ENCODE measurements at places on chromosomes 3 and 15.

DNA sequence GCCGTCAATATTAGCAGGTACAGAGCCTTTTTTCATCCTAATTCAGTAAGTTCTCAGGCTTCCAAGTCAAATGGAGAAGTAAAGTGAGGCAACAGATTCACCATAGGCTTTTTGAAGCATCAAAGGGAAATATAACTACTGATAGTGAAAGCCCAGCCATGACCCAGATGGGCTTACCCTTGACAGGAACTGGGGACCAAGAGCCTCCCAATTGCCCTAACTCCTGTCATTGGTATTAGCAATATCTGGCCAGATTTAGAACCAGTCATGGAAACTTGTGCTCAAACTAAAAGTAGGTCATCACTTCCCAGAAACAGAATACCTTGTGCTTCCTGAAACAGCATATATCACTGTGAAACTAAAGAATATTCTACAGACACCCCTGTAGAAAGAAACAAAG lies 33.0 kb downstream of the NME9 start:
- DNase-seq = peak; percentile 35

- no peak for DNase-seq
These were observed 105.6 kb downstream of the ANP32A start for GRCh38 chr15:68715111-68715510.

GRCh38 chr3:182682263-182683241 lies 110.8 kb upstream of the ATP11B start:
- peak; percentile 80 for DNase-seq

DNA sequence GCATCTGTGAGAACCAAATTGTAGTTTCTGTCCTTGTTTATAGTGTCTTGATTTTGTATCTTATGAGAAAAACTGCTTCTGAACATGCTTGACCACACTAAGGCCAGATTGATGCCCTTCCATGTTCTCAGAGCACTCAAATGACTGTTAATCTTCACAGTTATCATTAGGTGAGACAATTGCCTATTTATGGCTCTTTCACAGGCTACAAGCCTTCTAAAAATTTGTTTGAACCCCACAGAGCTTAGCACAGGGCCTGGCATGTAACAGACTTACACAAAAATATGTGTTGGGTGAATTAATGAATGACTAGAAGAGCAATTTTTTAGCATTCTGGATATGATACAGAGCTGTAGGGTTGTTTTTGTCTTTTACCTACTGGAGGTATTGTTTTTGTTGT lies 43.1 kb downstream of the BTLA start:
- no peak for DNase-seq

GRCh38 chr3:72938471-72939265 lies 50.8 kb downstream of the GXYLT2 start:
- DNase-seq = no peak

- no peak for DNase-seq
These were observed 88.3 kb upstream of the COL8A1 start for GRCh38 chr3:99549957-99550603.

DNA sequence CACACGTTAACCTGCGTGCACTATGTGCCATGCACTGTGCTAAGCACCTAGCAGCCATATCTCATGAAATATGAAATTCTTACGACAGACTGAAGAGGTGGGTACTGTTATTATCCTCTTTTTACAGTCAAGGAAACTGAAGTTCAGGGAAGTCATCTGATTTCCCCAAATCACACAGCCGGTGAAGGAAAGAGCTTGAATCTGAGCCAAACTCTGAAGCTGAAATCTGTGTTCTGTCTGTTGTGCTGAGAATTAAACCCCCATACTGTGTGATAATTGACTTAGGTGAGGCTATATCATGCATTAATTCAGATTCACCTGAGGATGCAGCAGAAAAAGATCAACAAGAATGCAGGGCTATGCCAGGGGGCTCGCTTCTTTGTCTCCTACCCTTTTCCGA lies 475 bp downstream of the FAM107A start:
- DNase-seq = no peak

- DNase-seq = no peak
These were observed 92.6 kb upstream of the ZBTB20 start for GRCh38 chr3:115239717-115240116.

GRCh38 chr3:133884887-133885711 lies 10.6 kb downstream of the RAB6B start:
- DNase-seq = no peak

DNA sequence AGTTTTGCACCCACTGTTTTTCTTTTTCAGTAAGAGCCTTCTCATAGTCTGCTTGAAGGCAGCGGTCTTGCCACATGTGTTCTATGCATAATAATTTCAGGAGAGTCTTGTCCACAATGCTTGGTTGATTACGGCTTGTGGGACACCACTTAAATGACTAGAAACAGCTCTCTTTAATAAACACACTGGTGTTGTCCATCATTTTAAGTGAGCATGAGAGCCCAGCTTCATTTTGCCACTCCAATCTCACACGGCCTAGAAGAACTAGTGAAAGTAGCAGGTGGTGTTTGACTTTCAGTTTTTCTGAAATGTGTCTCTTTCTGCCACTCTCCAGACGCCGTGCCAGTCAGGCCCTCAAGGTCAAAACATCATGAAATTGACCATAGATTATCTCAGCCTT lies 292.1 kb downstream of the LPP start:
- DNase-seq = no peak

DNA sequence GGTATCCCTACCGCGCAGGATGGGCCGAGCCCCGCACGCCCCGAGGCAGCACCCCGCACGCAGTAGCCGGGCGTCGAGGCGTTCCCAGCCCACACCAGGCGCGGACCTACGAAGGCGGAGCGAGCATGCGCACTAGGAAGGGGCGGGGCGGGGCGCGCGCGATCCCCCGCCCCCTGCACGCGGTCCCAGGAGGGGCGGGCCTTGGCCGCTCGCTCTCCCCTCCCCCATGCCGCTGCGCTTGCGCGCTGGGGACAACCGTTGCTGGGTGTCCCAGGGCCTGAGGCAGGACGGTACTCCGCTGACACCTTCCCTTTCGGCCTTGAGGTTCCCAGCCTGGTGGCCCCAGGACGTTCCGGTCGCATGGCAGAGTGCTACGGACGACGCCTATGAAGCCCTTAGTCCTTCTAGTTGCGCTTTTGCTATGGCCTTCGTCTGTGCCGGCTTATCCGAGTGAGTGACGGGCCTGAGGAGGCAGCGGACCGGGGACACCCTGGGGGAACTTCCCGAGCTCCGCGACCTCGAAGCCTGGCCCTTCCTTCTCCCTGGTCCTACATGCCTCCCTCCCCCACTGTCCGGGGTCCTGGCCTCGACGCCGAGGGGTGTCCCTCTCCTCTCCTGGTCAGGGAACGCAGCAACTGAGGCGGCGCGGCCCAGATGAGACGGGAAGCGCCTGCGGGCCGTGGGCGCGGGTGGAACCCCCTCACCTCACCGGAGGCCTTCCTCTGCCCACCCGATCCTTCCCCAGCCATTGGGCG lies at the start of gene SPESP1:
SPESP1 (plus strand) TSS at position 258 of the 755 bp plus-strand sequence; CDS start at position 387, 129 bp downstream.
- DNase-seq = peak; percentile 60

DNA sequence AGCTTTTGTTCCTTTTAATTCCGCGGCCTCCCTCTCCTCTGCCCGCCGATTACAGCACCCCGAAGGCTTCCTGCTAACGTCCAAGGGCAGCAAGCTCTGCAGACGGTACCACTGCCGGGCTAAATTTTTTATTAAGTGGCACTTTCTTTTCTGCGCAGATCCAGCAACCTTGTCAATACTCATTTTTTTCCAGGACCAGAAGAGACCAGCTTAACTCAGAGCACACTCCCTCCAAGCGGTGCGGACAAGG lies 542 bp upstream of the MEIS2 start:
- no peak for DNase-seq

DNA sequence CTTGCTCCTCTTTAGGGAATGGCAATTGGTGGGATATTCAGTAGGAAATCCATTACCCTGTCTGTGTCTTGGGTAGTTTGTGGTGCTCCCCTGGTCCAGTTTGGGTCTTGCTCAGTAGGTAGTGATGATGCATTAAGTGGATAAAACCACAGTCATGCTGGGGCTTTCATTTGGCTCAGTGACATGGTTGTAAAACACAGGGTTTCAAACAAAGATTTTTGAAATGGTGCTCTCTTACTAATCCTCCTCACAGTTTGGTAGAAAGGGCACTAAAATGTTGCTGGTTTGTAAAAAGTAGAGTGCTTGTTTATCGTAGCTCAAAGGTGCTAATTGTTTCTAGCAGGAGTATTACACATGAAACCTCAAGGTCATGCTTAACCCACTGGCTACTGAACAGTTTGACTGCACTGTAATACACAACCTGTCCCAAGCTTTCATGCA lies 22.9 kb downstream of the BBX start:
- no peak for DNase-seq

GRCh38 chr3:86737517-86737916 lies 253.4 kb downstream of the VGLL3 start:
- no peak for DNase-seq

GRCh38 chr15:36323615-36324014 lies 255.8 kb upstream of the CDIN1 start:
- no peak for DNase-seq

DNA sequence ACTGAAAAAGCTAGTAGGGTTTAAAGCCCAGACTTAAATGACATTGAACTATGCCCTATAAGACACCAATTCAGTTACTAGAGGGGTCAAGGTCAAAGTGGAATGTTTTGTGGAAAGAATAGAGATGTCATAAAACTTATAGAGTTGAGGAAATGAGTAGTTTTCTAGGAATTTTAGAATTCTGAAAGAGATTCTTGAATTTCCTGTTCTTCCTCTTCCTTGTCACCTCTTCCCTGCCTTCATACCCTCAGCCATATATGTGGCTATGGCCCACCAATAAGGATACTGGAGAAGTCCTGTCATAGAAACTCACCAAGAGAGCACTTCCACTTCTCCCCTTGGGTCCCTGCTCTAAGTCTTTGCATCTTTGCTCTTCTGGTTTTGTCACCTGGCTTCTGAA lies 104.9 kb upstream of the TGFBR2 start:
- DNase-seq = no peak
